Endothelial cell (in vitro differentiated cells): ENCODE measurements at places on chromosomes 2 and 18. TPM values are rescaled to one million over a fixed set of nuclear protein-coding genes. Genes with fewer than 3 reads are reported as not detected.

DNA sequence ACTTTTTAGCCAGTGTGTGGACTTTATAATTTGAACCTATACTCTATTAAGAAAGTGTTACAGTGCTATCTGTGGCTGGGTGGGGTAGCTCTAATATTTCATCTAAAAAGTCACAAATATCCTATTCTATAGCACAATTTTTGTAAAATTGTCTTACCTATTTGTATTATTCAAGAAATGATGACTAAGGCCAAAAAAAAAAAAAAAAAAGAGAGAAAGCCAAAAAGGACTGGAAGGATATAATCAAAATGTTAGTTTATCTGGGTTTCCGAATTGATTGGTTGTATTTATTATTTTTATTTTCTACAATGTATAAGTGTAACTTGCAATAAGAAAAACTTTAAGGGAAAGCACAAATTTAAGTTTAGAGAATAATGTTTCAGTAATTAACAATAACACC lies 5.5 kb downstream of the ARL6IP6 start:
- no peak overlapping the region for H3K27ac ChIP-seq
- no peak overlapping the region for H3K4me3 ChIP-seq
- peaks cover 2% of the 10 kb centered on the region for H3K36me3 ChIP-seq
- no peak for DNase-seq

- H3K27me3 ChIP-seq, result peaks cover 1% of the 10 kb centered on the region
- no peaks in the 10 kb centered on the region for H3K36me3 ChIP-seq
- H3K4me3 ChIP-seq, result no peak overlapping the region
- no peak for DNase-seq
- H3K27ac ChIP-seq, result no peak overlapping the region
These were observed 291.5 kb downstream of the TDRD15 start for GRCh38 chr2:21415234-21415633.

DNA sequence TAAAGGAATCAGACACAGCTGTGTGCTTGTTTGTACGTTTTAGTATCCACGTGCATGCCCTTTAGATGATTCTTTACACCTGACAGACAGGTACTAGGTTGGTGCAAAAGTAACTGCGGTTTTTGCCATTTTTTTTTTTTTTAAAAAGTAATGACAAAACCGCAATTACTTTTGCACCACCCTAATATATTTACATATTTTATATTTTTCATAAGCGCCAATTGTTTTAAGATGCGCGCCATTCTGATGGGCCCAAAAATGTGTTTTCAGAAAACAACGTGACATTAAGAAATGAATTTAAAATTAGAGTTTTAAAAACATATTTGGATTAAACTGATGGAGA lies 972 bp upstream of the COBLL1 start:
- peaks cover 5% of the 10 kb centered on the region for H3K27me3 ChIP-seq
- H3K4me1 ChIP-seq, result peaks cover 11% of the 10 kb centered on the region
- H3K36me3 ChIP-seq, result no peaks in the 10 kb centered on the region
- no peak for DNase-seq
- peak overlapping the region; percentile 88 for H3K4me3 ChIP-seq

DNA sequence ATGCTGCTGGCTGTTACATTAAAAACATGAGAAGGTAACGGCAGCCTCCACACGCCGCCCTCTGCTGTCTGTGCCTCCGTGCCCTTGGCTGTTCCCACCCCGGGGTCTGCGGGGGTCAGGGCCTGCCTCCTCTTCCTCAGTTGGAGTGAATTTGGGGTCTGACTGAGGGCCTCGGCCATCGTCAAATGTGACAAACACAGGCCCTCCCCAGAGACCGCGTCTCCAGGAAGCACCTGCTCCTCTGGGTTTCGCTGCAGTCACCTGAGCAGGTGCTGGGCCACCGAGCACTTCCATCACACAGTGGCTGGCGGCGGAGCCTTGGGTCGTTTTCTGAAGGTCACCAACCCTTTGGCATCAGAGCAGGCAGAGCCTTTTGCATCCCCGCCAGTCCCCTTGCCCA lies 70.9 kb downstream of the NFATC1 start:
- H3K27ac ChIP-seq, result no peak overlapping the region
- peaks cover 22% of the 10 kb centered on the region for H3K36me3 ChIP-seq
- H3K27me3 ChIP-seq, result peaks cover 4% of the 10 kb centered on the region
- DNase-seq, result no peak
- no peak overlapping the region for H3K4me3 ChIP-seq
- H3K4me1 ChIP-seq, result peaks cover 5% of the 10 kb centered on the region

DNA sequence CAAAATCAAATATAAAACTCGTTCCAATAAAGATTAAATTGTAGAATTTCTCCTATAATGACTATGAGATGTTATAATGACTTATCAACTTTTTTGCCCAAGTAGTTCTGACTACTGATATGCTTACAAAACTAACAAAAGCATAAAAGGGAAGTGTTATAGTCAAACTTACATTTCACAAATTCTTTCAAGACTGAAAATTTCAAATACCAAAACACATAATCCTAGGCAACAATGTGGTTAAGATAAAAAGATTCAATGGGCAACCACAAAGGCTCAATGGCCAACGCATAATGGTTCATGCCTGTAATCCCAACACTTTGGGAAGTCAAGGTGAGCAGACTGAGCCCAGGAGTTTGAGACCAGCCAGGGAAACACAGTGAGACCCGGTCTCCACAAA lies 135.7 kb downstream of the USP34 start:
- H3K27me3 ChIP-seq, result no peaks in the 10 kb centered on the region
- peaks cover 8% of the 10 kb centered on the region for H3K36me3 ChIP-seq
- no peak for DNase-seq
- no peak overlapping the region for H3K27ac ChIP-seq

- H3K36me3 ChIP-seq, result peaks cover 78% of the 10 kb centered on the region
- H3K27me3 ChIP-seq, result peaks cover 3% of the 10 kb centered on the region
- DNase-seq, result no peak
- peak overlapping the region; percentile 18 for H3K27ac ChIP-seq
- peaks cover 55% of the 10 kb centered on the region for H3K4me1 ChIP-seq
These were observed 16.0 kb downstream of the SLC20A1 start for GRCh38 chr2:112661656-112662305.

The NDC80 gene
- 8.6 TPM for total RNA-seq

The GCC2 gene
- 64.9 TPM for total RNA-seq
